ENCODE measurements at places on chromosomes 13 and 19. TPM values are rescaled to one million over a fixed set of nuclear protein-coding genes. Genes with fewer than 3 reads are reported as not detected.

Gene TMEM38A
- 4.7 TPM for total RNA-seq

Gene KIR3DL1
- not detected for total RNA-seq

Gene PTH2
- total RNA-seq: not detected

Gene PPP1R37
- total RNA-seq: 29.2 TPM

Gene CYP4F12
- total RNA-seq: 0.53 TPM

Gene KLK2
- total RNA-seq: 1.5 TPM

Gene DHRS12
- total RNA-seq: 2.0 TPM

Gene ZNF534
- total RNA-seq: not detected

Gene BCL3
- 8.3 TPM for total RNA-seq

Gene ANGPTL8
- total RNA-seq: not detected

Gene ZNF681
- 1.9 TPM for total RNA-seq

Gene CEACAM5
- not detected for total RNA-seq

Measured in A375 (cell line).